ENCODE measurements at places on chromosomes 4 and X. TPM values are rescaled to one million over a fixed set of nuclear protein-coding genes. Genes with fewer than 3 reads are reported as not detected.

- H3K27me3 ChIP-seq, result peaks cover 8% of the 10 kb centered on the region
- peak within 1 kb of the TSS; percentile 97 for H3K27ac ChIP-seq
Measured at GRCh38 chr4:138242076-138242833, at the start of gene SLC7A11. Gene SLC7A11, minus strand, starts transcription at chr4:138242349. Its CDS starts 280 bp downstream, at chr4:138242069.

ART3 gene
- total RNA-seq, result not detected

GRCh38 chrX:17674601-17675000, 62.7 kb upstream of the SCML1 start:
- no peaks in the 10 kb centered on the region for H3K27me3 ChIP-seq
- H3K36me3 ChIP-seq, result no peaks in the 10 kb centered on the region
- H3K27ac ChIP-seq, result no peak overlapping the region
- H3K4me3 ChIP-seq, result no peak overlapping the region
- DNase-seq, result no peak
- H3K4me1 ChIP-seq, result no peaks in the 10 kb centered on the region

GRCh38 chr4:78517050-78517652, 34.4 kb upstream of the ANXA3 start:
- H3K27me3 ChIP-seq, result no peaks in the 10 kb centered on the region
- peak; percentile 43 for DNase-seq
- no peak overlapping the region for H3K4me3 ChIP-seq
- no peaks in the 10 kb centered on the region for H3K36me3 ChIP-seq
- H3K27ac ChIP-seq, result no peak overlapping the region

DNA sequence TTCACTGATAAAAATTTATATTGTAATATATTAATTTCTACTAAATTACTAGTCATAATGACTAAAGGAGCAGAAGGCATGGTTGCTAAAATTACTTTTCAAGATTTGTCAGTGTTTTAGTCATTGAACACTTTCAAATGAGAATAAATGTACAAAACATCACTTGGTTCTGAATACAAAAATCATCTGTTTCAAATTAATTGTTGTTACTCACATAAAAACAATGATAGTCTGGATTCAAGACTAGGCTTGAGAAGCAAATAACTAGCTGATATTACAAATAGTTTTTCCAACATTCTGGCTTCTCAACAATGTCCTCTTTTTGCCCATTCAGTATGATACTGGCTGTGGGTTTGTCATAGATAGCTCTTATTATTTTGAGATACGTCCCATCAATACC, 112.5 kb downstream of the ANAPC10 start:
- no peak for DNase-seq
- H3K36me3 ChIP-seq, result no peaks in the 10 kb centered on the region
- H3K4me3 ChIP-seq, result no peak overlapping the region
- H3K27ac ChIP-seq, result no peak overlapping the region
- H3K4me1 ChIP-seq, result no peaks in the 10 kb centered on the region
- H3K27me3 ChIP-seq, result peaks cover 2% of the 10 kb centered on the region

DNA sequence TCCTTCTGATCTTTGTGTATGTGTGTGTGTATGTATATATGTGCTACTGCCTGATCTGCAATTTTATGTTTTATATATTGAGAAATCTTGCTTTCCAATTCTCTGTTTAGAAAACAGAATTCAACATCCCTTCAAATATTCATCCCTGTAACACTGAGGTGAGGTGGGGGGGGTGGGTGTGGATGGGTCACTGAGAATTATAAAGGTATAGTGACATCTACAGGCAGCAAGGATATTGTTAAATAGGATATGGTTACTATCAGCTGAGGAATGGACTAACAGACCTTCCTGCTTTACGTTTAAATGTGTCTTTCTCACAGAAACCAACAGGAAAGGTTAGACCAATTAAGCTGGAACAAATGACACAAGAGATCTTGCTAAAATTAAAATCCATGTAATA, 19.0 kb upstream of the MAGEB2 start:
- no peaks in the 10 kb centered on the region for H3K27me3 ChIP-seq
- no peak overlapping the region for H3K4me3 ChIP-seq
- H3K27ac ChIP-seq, result no peak overlapping the region

DNA sequence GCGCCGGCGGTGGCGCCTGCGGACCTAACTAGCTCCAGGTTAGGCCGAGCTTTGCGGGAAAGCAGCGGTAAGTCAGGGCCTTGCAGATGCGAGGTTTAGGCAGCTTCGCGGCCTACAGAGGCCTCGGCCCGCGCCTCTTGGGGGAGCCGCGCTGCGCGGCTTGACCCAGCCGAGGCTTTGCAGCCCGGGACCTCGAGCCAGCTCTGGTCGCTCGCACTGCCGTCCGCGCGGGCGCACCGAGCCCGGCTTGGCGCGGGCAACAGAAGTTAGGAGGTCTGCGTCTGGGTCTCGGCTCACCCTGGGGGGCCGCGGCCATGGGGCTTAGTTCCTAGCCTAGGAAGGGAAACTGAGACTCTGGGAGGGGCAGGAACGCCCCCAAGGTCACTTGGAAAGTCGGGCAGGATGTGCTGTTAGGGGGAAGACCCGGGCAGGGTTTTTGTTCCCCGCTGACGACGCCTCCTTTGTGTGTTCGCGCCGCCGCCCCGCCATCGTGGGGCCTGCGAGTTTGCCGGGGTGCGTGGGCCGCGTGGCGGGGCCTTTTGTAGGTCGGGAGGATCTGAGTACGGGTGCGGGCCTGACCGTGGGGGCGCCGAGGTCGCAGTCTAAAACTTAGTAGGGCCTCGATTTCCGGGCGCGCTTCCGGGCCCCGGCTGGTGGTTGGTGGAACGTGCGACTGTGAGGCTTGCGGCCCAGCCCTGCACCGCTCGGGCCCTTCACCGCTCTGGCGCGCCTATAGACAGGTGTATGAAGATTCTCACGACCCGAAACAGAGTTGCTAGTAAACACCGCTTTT, 482 bp downstream of the RNF4 start:
- H3K4me1 ChIP-seq, result peaks cover 32% of the 10 kb centered on the region
- peak overlapping the region; percentile 89 for H3K27ac ChIP-seq
- DNase-seq, result no peak
- peaks cover 47% of the 10 kb centered on the region for H3K36me3 ChIP-seq
- H3K27me3 ChIP-seq, result no peaks in the 10 kb centered on the region

SOX3 gene
- not detected for total RNA-seq

DNA sequence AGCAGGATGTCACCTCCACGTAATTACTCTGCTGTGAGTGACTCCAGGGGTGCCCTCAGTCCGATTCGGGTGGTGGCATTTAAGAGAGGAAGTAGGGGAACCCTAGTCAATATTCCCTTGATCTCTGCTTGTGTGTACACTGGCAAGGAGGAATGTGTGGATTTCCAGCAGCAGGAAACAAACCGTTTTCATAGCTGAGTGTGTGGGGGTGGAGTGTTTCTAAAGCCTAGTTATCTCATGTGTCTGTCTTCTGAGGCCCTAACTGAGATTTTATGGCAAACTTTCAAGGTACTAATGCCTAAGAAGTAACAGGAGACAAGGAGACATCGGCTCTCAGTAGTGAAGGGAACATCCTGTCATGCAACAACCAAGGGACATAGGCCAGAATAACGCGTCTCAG, 6.6 kb upstream of the CLDN24 start:
- peak overlapping the region; percentile 1 for H3K4me3 ChIP-seq
- H3K27ac ChIP-seq, result no peak overlapping the region
- H3K4me1 ChIP-seq, result peaks cover 34% of the 10 kb centered on the region
- peak; percentile 7 for DNase-seq
- H3K27me3 ChIP-seq, result peaks cover 17% of the 10 kb centered on the region

CXCL8 gene
- 2.8 TPM for total RNA-seq

GAGE12J gene
- total RNA-seq, result not detected

DNA sequence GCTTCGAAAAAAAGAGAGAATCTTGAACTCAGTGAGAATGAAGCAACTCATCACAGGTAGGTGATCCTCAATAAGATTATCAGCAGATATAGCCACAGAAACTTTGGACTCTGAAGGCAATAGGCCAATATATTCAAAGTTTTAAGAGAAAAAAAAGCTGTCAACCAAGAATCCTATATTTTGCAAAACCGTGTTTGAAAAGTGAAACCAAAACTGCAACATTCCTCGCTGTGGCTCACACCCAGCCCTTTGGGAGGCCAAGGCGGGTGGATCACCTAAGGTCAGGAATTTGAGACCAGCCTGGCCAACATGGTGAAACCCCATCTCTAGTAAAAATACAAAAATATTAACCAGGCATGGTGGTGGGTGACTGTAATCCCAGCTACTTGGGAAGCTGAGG, 22.8 kb downstream of the MAD2L1 start:
- peaks cover 6% of the 10 kb centered on the region for H3K36me3 ChIP-seq
- H3K27me3 ChIP-seq, result no peaks in the 10 kb centered on the region
- H3K4me3 ChIP-seq, result peak overlapping the region; percentile 21

GRCh38 chrX:122272011-122272410, 912.1 kb upstream of the GRIA3 start:
- DNase-seq, result no peak
- H3K27me3 ChIP-seq, result no peaks in the 10 kb centered on the region
- H3K36me3 ChIP-seq, result peaks cover 9% of the 10 kb centered on the region

FAM156A gene
- total RNA-seq, result 12.8 TPM

DNA sequence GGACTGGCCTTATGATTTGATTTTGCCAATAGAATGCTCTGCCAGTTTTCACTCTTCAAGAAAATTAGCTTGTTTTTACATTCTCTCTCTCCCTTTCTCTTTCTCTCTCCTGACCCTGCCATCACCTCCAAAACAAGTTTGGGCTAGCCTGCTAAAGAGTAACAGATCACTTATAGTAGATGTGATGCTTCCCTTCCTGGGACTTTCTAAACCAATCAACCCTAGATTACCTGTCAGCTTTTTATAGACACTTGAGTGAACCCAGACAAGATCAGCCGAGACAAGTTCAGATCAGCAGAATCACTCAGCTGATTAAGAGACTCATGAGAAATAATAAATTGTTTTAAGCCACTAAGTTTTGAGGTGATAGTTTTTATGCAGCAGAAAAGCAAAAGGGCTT, 521.2 kb downstream of the ANKRD50 start:
- H3K27ac ChIP-seq, result no peak overlapping the region
- H3K27me3 ChIP-seq, result no peaks in the 10 kb centered on the region
- H3K36me3 ChIP-seq, result peaks cover 6% of the 10 kb centered on the region
- no peak for DNase-seq
- no peak overlapping the region for H3K4me3 ChIP-seq

DNA sequence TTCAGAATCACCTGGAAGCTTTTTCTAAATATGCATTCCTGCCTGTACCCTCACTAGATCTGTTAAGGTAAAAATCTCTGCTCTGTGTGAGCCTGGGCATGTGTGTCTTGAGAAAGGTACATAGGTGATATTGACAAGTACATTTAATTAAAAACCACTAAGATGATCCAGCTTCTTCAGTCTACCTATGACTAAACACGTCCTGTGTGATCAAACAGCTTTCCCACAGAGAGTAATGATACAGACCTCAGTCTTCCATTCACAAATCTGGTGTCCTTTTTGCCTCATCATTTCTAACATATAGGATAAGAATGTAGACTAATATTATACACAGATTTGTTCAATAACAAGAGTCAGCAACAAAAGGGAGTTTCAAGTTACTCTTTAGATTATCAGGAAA, 42.6 kb downstream of the GALNT7 start:
- H3K27ac ChIP-seq, result no peak overlapping the region
- DNase-seq, result no peak
- no peak overlapping the region for H3K4me3 ChIP-seq
- peaks cover 30% of the 10 kb centered on the region for H3K4me1 ChIP-seq

- H3K27me3 ChIP-seq, result peaks cover 6% of the 10 kb centered on the region
- no peak for DNase-seq
- H3K27ac ChIP-seq, result peak overlapping the region; percentile 18
- H3K4me3 ChIP-seq, result no peak overlapping the region
- no peaks in the 10 kb centered on the region for H3K4me1 ChIP-seq
Measured at GRCh38 chrX:72094894-72095293, 36.8 kb downstream of the RTL5 start.

MAP7D2 gene
- 0.32 TPM for total RNA-seq

GRCh38 chrX:132961511-132961910, 3.1 kb upstream of the HS6ST2 start:
- H3K36me3 ChIP-seq, result no peaks in the 10 kb centered on the region
- no peak overlapping the region for H3K27ac ChIP-seq
- no peaks in the 10 kb centered on the region for H3K27me3 ChIP-seq
- DNase-seq, result no peak

SPATA18 gene
- total RNA-seq, result 4.1 TPM

DNA sequence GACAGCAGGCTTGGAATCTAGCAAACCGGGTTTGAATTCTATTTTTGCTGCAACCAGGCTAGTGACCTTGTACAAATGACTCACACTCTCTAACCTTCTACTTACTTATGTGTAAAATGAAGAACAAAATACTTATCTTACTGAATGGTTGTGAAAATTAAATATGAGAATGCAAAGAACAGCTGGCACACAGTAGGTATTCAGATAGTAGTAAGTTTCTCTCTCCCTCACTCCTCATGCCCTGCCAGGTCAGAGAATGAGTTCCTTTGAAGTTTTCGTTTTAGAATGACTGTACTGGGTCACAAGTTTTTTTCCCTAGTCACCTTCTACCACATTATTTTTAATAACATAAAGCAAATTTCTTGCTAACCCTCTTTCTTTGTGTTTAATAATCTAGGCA, 33.0 kb downstream of the CISD2 start:
- no peak for DNase-seq
- no peaks in the 10 kb centered on the region for H3K36me3 ChIP-seq
- H3K4me3 ChIP-seq, result no peak overlapping the region
- no peaks in the 10 kb centered on the region for H3K27me3 ChIP-seq
- peaks cover 8% of the 10 kb centered on the region for H3K4me1 ChIP-seq

CDK16 gene
- 116 TPM for total RNA-seq

Data from HFFc6 (cell line).